ENCODE measurements at places on chromosomes 4 and X.
A peak's percentile ranks its signal among the peaks of the same experiment; 100 is the strongest.

DNA sequence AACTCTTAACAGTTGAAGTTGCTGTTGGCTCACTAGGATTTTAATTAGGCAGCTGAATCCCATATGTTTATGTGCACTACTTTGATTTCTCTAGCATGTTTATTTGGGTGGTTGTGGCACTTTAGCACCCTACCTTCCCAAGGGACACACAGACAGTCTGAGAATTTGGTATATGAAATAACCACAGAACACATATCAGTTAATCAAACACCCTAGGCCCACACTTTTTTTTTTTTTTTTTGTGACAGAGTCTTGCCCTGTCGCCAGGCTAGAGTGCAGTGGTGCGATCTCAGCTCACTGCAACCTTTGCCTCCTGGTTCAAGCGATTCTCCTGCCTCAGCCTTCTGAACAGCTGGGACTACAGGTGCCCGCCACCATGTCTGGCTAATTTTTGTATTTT lies 130.5 kb downstream of the DCK start:
- no peak for DNase-seq

DNA sequence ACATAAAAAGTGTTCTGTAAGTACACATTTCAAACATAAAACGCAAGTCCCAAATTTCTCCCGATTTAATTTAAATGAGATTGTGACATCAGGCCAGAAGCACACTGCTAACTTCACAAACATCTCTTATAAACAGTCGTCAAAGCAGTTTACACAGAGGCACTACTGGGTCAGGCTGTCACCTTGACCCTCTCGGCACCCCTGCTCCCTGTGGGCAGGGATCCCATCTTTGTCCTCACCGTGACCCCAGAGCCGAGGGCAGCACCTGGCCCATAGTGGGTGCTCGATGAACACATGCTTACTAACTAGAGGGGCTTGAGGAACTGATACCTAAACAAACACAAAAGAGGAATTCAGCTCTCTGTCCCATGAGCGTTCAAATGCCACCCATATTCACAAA lies 22.2 kb downstream of the QDPR start:
- no peak for DNase-seq

- DNase-seq, result no peak
Measured at GRCh38 chr4:16819652-16820051, 78.8 kb downstream of the LDB2 start.

- DNase-seq, result peak; percentile 20
Measured at GRCh38 chr4:26069218-26069617, 155.2 kb downstream of the SMIM20 start.

DNA sequence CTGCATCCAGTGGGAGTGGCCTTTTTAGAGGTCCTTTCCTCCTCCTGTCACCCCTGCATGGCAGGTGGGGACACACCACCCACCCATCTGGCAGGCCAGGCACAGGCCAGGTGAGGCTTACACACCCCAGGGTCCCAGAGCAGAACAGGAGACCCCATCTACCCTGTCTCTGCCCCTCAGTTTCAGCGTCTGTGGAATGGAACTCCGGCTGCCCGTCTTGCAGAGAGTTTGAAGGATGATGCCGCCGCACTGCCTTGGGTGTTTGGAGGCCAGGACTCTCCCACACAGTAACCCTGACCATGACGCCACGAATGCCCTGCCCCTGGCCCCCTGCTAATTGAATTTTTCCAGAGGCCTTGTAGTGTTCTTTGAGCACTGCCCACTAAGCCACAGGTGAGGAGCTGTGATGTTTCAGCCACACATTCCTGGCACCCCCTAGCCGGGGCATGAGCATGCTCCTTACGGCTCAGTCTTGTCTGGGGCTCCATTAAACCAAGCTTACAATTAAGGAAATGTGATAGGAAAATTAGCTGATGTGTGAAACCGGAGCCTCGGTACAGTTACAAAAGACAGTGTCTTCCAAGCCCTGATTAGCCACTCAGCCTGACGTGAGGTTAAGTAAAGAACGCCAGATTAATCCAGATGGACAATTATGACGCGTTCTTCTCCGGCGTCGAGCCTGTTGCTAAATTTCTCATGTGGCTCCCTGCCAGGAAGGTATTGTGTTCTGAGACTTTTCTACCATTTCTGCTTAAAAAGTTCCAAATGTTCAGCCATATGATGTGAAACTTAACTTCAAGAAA lies 39.3 kb downstream of the HMX1 start:
- DNase-seq, result no peak
